ENCODE measurements at places on chromosomes 12 and 14.

- no peak for DNase-seq
Measured at GRCh38 chr12:75650595-75651341, 139.4 kb upstream of the KRR1 start.

DNA sequence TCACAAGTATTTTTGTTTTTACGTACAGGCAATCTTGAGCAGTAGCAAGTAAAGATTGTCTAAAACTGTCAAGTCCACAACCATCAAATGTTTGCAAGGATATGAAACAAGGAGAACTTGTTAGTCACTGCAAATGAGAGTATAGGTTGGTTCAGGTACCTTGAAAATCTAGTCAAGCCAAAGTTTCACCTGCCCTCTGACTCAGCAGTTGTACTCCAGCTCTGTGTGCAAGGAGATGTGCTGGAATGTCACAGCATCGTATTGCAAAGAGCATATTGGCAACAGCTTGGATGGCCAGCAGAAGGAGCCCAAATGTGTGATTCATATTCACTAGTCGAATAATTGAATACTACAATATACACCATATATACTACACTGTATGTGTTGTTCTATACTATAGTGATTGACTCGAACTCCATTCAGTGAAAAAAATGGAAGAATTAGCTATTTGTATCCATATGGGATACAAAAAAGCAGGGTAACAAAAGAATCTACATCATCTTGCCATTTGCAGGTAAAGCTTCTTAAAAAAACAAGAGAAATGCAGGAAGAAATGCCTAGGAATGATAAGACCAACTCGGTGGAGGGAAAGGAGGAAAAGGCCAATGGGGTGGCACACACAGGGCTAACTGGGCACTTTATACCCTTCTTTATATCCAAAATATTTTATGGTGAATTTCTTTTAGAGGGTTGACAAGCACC, 44.0 kb downstream of the EID3 start:
- no peak for DNase-seq

DNA sequence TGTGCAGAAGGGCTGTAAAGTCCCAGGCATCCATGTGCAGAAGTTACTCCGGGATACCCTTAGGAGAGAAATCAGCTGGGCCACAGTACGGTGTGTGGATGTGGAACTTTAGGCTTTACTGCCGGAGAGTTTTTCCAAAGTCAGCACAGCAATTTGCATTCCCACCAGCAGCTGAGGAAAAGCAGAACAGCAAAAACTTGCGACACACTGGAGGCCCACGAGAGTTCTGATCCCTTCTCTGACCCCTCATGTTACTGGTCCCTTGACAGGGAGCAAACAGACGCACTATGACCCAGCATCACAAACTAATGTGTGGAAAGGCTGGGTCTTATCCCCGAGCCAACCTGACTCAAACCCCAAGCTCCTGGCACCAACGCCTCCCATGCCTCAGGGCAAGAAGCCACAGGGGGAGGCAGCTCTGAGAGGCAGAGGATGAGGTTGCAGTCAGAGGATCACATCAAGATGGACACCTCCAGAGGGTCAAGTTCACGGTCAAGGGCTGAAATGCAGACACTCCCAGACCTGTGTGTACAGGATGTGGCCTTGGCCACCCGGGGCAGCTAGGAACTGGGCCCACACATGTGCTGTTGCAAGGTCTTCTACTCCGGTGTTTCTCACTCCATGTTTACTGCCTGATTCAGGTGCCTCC, 38.6 kb downstream of the CCDC88C start:
- DNase-seq: no peak

- DNase-seq: no peak
Measured at GRCh38 chr12:8779281-8779680, 43.1 kb upstream of the A2ML1 start.

DNA sequence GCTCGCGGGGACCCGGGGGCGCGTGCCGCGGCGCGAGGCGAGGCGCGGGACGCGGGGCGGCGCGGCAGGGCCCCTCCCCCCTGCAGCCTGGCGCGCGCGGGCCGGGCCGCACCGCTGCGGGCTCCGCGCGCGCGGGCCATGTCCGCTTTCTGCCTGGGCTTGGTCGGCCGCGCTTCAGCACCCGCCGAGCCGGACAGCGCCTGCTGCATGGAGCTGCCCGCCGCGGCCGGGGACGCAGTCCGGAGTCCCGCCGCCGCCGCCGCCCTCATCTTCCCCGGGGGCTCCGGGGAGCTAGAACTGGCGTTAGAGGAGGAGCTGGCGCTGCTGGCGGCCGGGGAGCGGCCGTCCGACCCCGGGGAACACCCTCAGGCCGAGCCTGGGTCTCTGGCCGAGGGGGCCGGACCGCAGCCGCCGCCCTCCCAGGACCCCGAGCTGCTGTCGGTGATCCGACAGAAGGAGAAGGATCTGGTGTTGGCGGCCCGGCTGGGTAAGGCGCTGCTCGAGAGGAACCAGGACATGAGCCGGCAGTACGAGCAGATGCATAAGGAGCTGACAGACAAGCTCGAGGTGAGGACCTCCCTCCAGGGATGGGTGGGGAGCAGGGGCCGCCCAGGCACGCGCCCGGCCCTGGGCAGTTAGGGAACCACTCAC, 820 bp downstream of the BICDL1 start:
- DNase-seq: no peak

DNA sequence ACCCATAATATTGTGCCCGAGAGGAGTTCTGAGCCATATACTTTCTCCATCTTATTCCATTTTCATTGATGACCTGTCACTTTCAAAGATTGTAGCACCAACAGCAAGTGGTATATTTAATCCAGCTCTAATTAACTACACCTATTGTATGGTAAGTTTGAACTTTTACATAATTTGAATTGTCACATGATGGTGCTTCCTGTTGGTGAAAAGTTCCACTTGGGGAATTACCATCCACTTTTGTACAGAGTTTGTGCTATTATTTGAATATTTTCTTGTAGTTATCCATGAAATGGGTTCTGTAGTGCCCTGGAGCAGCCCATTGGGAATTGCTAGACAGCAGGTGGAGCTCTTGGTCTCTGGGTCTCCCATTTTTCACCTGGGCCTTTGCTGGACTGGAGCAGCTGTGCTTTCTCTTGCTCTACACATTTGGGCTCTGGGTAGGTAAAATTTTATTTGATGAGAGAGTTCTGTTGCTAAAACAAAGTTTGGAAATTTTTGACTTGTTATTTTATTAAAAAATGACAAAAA, 3.0 kb downstream of the SMCO3 start:
- DNase-seq: no peak

DNA sequence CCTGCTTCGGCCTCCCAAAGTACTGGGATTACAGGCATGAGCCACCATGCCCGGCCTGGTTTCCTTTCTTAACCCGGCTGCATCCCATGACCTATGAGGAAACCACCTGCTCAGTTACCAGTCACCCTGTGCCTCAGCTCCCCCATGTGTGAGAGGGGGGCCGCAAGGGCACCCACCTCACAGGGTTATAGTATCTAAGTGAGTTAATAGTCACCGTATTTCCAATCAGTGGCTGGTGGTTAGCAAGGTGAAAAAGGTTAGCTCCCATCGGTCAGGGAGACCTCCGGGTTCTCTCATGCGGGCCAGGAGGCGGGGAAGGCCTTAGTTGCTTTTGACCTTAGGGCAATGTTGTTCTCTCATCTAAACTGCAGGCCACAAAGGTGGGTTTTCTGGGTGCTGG, 6.7 kb downstream of the LRP1 start:
- DNase-seq: no peak

DNA sequence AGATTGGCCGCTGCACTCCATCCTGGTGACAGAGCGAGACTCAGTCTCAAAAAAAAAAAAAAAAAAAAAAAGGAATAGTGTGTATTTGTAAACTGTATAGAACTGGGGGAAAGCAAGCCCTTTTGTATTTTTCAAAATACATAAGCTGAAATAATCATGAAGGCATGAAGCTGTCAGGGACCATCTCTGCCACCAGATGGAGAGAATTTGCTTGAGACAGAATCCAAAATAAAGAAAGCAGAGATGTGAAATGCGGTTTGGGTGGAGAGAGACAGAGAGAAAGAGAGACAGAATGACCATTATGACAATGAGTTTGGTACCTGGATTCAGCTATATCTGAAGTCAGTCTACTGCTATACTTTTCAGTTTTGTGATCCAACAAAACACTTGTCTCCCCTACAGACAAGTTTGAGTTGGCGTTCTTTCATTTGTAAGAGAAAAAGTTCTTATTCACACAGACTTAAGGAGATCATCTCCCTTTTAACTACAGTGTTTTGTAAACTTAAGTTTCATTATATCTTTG, 155.7 kb upstream of the LRIG3 start:
- DNase-seq: no peak

DNA sequence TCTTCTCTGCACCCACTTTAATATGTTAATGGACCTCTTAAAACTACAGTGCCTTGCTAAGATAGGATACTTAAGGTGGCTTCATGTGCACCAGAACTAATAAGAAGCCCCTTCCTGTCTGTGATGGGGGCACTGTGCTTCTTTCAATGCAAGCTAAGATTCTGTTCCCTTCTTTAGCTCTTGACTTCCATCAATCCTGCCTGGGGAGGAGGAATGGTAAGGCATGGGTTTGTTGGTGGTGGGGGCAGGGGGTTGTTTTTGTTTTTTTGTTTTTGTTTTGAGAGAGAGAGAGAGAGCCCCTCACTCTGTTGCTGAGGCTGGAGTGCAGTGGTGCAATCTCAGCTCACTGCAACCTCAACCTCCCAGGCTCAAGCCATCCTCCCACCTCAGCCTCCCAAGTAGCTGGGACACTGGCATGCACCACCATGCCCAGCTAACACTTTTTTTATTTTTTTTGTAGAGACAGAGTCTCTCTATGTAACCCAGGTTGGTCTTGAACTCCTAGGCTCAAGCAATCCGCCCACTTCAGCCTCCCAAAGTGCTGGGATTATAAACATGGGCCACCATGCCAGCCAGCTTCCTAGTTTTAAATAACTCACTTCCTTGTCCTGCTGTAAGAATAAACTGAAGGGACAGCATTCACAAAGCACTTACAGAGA, 4.5 kb upstream of the KRT3 start:
- DNase-seq: no peak

DNA sequence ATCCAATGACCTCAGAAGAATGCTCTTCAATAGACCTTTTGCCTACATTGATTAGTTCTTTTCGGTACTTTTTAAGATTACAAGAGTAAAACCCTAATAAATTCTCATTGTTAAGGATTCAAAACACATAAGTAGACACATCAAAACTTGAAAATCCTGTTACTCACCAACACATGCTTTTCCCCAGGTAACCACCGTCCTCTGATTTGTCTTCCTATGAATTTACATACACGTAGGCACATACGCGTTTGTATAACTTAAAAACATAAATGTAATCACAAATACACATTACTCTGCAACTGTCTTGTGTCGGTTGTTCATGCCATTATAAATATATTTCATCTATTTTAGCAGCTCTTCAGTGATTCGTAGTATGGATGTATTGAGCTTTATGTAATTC, 910 bp upstream of the WASHC4 start:
- no peak for DNase-seq

GRCh38 chr14:82778601-82779000, 1244.9 kb upstream of the SEL1L start:
- no peak for DNase-seq

- no peak for DNase-seq
Measured at GRCh38 chr14:105249182-105250007, 1.1 kb downstream of the BTBD6 start.

DNA sequence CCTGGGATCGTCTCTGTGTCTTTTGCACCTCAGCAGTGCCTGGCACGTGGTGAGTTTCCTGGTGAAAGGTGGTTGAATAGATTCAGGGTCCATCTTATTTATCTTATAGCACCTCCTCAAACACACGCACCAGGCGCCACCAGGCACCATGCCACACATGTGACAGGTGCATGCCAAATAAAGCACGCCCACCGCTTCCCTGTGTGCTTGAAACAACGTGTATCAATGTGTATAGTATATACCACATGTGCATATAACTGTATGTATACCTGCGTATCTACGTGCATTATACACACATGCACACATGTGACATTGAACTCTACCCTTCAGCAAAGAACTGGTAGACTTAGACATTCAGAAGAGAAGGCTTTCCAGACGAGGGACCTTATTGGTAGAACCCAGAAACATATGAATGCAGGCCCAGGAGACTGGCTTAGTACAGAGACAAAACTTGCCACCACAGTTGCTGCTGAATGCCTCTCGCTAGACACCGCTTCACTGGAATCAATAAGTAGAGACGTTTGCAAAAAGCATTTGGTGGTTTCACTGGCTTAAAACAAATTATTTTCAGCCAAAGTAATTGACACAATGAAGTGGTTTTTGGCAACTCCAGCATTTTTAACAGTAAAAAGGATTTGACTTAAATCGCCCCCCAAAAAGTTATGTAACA, 10.0 kb downstream of the EML1 start:
- DNase-seq: no peak

- peak; percentile 33 for DNase-seq
Measured at GRCh38 chr12:91778938-91779400, 366.7 kb downstream of the BTG1 start.

DNA sequence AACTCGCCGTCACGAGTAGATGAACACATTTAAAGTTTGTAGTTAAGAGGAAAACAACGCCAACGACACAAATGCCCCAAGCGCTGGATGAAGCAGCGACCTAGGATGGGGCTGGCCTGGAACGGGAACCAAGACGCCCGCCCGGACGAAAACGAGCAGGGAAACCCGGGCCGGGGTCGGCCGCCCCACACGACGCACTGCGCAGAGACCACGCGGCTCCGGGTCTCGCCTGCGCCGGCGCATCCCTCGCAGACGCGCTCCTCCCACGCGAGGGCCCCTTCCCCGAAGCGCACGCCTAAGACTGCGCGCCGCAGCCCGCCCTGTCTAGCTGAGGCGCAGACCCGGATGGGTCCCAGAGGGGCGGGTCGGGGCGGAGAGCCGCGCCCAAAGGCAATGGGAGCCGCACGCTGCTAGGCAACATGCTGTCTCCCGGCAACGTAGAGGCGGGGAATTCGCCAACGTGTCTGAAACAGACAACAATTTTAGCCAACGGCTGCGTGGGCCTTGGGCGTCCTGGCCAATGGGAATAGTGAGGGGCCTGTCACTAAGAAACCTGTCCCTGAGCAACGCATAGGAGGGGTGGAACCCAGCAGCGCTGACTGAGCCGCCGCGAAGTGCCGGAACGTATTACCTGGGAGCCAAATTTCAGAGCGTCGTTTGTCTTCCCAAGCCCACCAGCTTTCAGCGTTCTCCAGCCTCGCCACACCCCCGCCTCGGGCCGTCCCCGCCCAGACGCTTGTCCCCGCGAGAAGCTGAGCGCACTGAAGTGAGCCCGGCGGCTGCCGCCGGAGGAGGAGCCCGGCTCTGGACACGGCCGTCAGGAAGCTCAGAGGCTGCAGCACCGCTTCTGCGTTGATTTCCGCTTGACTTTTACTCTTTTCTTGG, 21.0 kb upstream of the CHFR start:
- peak; percentile 75 for DNase-seq

- no peak for DNase-seq
Measured at GRCh38 chr14:45990252-45990651, 661.3 kb downstream of the RPL10L start.

DNA sequence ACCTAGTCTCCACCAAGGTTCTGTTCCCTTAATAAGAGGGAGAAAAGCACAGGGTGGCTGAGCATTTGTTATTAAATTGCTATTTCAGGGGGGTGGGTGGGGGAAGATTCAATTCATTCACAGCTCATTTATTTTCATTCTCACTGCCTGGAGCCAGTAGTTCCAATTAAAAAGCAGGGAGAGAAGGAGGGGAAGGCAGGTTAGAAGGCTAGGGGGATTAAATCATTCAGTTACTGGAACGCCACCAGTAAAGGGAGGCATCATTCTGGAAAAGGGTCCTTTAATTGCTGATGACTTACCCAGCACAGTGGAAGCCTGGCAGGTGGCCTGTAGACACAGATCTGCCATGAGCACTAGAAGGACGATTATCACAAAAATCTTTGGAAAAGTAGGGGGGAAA, 47.4 kb downstream of the NIN start:
- DNase-seq: no peak
